ENCODE measurements at places on chromosomes 4 and X.

GRCh38 chr4:101122019-101122418 lies 225.3 kb downstream of the PPP3CA start:
- no peak for DNase-seq

DNA sequence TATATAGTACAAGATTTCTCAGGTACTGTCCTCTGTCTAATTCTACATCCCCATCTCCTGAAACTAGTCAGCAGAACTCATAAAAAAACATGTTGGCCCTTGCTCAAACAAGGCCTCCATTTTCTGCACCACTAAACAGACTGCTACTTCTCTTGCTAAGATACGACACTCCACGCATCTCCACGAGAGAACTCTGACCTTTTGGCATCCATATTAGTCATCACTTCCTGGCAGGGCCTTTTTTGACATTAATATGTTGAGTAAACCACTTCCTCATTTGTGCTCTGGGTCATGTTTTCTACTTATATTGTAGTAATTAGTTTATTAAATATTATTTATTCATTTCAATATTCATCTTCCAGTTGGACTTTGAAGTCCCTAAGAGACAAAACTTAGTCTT lies 65.6 kb downstream of the DCAF8L1 start:
- DNase-seq = peak; percentile 62

DNA sequence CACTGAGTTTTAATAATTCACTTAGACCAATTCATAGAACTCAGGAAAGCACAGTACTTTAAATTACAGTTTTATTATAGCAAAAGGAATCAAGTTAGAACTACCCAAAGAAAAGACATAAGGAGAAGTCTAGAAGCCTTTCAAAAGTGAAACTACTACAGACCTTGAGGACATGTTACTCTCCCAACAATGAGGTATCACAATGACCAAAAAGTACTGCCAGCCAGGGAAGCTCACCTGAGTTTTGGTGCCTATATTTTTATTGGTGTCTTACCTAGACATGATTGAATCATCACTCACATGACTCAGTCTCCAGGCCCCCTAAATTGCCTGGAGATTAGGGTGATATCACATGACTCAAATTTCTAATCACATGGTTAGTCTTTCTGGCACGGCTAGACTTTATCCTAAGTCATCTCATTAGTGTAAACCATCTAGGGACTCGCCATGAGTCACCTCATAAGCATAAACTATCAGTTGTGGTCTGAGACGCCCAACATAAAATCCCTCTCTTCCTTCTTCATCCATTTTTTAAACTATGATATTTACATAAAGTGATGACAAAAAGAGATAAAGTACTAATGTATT lies 372.3 kb downstream of the TMA16 start:
- DNase-seq = peak; percentile 5

DNA sequence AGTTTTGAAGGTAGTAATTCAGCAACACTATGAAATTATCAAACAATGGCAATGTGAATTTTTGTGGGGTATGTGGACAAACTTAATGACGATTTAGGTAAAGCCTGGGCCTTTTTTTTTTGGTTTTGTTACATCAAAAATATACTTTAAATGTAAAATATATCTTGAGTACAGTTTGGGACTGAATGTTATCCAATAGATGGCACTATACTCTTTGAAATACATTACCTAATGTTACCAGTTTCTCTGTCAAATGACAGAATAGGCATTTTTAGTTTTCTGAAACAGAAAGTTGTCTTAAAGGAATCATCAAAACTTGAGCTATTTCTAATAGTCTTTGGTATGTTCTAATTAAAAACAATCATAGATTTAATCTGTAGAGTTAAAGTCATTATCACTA lies 1651.9 kb downstream of the C4orf33 start:
- DNase-seq = peak; percentile 37

DNA sequence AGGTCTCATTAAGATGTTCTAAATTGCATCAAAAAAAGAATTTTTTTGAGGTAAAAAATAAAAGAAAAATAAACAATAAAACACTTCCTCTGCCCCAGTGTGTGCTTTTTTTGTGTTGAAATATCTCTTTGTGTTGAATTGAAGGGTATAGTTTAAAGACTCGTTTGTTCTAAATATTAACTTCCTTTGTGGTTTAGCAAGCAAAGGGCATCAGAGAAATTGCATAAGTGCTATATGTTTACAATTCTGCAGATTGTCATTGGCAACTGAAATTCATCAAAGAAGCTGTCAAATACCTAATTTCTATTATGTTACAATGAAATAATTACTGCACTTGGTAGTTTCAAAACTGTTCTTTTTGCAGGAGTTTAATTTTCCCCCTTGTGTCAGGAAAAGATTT lies 260.5 kb downstream of the DKK2 start:
- DNase-seq = no peak

DNA sequence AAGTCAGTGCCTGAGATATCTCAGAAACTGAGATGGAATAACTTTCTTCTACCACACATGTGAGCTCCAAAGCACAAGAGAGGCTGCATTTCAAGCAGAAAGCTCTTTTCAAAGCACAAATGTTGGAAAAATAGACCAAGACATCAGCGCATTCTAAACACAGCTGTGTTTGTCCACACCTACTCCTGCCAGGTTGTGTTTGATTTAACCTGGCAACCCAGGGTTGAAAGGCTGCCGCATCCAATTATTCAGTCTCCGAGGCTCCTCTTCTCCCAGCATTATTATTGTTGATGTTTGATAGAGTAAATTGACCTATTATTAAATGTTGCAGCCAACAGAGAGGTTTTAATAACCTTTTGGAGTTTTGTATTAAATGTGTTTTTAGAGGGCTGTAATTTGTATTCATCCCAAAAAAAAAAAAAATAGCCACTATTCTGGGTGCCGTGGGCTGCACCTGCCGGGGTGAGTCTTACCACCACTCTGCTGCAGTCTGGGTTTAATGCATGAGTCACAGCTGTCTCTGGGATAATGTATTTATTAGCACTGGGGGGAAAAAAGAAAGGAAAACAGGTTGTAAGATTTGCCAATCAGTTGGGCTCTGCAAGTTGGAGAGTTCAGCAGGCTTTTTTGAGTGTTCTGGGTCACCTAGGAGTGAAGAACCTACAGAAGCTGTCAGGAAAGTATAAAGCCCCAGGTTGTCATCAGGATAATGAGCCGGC lies 105.2 kb upstream of the NOCT start:
- DNase-seq = peak; percentile 96

GRCh38 chr4:74534121-74534520 lies 89.2 kb downstream of the AREG start:
- peak; percentile 31 for DNase-seq

DNA sequence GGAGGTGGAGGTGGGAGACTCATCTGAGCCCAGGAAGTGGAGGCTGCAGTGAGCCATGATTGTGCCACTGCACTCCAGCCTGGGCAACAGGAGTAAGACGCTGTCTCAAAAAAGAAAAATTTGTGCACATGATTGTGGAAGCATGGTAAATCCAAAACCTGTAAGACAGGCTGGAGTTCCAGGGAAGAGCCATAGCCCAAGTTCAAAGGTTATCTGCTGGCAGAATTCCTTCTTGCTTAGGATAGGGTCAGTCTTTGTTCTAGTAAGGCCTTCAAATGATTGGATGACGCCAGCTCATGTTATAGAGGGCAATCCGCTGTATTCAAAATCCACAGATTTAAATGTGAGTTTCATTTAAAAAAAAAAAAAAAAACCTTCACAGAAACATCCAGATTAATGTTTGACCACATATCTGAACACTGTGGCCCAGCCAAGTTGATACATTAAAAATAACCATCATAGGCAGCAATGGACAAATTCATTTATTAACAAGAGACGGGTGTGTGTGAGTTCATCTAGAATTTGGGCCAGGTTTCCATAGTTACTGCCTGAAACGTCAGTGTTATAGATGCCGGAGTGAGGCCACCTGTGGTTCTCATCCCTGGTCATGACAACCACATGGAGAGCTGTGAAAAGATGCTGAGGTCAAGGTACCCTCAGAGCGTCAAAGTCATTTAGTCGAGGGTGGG lies 35.2 kb upstream of the SLC2A9 start:
- no peak for DNase-seq

DNA sequence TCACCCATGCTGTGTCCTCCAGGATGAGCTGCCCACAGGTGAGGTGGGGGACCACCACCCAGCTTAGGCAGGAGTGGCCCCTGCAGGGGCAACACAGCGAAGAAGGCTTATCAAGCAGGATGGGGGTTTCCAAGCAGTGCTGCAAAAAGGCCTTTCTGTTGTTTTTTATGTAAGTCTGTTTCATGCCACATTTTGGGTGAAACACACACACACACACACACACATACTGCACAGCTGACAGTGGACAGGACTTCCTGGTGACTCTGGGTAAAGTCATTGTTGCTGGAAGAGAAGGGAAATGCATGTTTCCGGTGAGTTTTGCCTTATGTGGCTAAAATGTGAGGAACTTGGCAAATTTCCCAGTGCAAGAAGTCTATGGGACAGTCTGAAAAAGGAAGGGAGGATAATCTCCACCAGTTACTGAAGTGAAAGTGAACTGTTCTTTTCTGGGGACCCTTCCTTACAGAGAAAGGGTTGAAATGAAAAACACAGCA lies 119.2 kb downstream of the IRF2 start:
- DNase-seq = peak; percentile 47

- no peak for DNase-seq
These were observed 168.5 kb downstream of the DHRSX start for GRCh38 chrX:2332252-2332651.

- peak; percentile 69 for DNase-seq
These were observed 282.9 kb downstream of the USP46 start for GRCh38 chr4:52376132-52376704.

- DNase-seq = peak; percentile 80
These were observed 214.4 kb upstream of the CPEB2 start for GRCh38 chr4:14787894-14788293.

- no peak for DNase-seq
These were observed 48.5 kb upstream of the GAB1 start for GRCh38 chr4:143288171-143288570.

DNA sequence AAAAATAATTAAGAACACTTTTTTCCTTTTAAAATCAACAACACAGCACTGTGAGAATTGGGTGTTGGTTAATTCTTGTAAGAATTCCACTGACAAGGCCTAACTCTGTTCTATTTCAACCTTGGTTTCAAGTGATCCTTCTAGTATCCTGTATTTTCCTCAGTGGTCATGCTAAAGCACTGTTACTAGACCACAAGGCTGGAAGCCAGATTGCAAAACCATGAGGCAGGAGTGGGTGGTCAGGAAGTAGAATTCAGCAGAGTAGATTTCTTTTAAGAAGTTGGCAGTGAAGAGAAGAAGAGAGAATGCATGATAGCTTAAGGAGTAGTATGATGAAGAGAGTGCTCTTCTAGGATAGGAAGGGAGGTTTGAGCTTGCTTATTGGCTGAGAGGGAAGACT lies 71.6 kb upstream of the LEF1 start:
- DNase-seq = no peak

- peak; percentile 24 for DNase-seq
These were observed 1149.7 kb downstream of the STPG2 start for GRCh38 chr4:96993560-96993959.

DNA sequence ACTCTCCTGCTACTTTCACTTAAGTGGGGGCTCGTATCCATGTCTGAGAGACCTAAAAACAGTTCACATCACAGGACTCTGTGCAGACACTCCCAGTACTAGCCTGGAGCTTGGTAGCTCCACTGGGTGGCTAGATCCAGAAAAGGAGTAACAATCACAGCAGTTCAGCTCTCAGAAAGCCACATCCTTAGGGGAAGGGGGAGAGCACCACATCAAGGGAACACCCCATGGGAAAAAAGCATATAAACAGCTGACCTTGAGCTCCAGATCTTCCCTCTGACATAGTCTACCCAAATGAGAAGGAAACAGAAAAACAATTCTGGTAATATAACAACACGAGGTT lies 175.8 kb downstream of the FAM13A start:
- DNase-seq = no peak

DNA sequence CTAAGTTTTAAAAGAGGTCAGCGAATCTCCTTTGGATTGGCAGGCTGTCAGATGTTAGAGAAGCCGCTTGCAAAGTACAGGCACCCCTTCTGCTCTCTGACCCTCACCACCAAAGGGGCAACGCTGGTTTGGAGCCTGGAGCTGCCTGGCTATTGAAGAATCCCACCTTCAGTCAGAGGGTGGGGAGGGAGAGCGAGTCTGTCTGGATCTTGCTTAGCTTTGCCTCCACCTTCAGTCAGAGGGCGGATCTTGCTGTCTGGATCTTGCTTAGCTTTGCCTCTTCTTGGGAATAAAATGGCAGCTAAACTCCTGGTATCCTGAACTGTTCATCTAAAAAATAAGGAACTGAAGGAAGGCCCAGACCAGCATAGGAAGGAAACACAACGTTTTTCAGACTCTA lies 7.3 kb downstream of the CCDC110 start:
- DNase-seq = no peak

DNA sequence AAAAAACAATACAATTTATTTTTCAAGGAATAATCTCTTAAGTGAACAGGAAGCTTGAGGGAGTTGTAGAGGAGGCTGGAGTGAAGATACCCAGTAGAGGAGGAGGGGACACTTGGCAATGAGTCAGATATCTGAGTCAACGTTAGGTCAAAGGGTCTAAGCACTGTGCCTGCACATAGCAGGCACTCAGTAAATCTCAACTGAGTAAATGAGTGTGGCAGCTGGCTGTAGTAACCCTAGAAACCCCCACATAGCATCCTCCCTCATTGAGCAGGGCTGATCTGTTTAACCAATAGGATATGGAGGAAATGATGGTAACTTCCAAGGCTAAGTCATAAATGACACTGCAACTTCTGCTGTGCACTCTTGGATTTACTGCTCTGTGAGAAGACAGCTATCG lies 186.0 kb upstream of the FAM241A start:
- DNase-seq = peak; percentile 36

GRCh38 chr4:109655396-109655795 lies 47.8 kb downstream of the CASP6 start:
- DNase-seq = no peak

- peak; percentile 7 for DNase-seq
These were observed 72.3 kb upstream of the KIT start for GRCh38 chr4:54585321-54586000.

GRCh38 chr4:48493452-48494100 lies 3.5 kb downstream of the ZAR1 start:
- DNase-seq = no peak

GRCh38 chr4:33924239-33924638 lies 2320.1 kb downstream of the ARAP2 start:
- DNase-seq = peak; percentile 7

DNA sequence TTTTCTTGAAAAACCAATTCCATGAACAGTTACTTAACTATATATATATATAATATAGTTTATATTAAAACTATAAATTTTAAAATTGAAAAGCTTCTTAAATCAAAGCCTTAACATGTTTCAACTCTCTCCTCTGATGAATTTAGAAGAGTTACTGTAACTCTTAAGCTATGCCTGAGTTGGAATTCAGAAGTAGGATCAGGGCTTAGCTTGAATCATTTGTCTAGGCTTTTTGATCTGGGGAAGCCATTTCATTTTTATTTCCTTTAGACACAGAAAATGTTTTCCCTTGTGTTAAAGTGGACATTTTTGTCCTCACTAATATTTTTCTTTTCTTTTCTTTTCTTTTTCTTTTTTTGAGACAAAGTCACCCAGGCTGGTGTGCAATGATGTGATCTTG lies 40.4 kb upstream of the PDLIM5 start:
- DNase-seq = no peak

- peak; percentile 49 for DNase-seq
These were observed 512.3 kb downstream of the CFAP47 start for GRCh38 chrX:36431819-36432218.

Data from DMS53 (cell line).